ENCODE measurements at places on chromosomes 16 and 17.

GRCh38 chr16:56848955-56849689, 15.9 kb upstream of the SLC12A3 start:
- no peak for DNase-seq

DNA sequence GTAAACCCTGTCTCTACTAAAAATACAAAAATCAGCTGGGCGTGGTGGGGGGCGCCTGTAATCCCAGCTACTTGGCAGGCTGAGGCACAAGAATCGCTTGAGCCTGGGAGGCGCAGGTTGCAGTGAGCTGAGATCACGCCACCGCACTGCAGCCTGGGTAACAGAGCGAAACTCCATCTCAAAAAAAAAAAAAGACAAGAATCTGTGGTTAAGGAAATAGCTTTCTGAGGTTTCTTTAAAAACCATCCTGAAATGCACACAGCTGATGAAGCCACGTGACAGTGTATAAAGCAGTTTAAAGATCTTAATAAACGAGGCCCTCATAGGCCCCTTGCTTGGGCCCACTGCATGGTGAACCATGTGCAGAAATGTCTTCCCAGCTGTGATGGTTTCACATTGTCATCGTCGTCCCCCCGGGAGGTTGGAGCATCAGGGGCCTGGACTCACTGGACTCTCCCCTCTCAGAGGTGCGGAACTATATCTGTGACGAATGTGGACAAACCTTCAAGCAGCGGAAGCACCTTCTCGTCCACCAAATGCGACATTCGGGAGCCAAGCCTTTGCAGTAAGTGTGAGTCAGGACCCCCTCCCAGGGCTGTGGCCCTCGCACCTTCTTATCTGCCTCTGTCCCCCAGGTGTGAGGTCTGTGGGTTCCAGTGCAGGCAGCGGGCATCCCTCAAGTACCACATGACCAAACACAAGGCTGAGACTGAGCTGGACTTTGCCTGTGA, 16.2 kb downstream of the ZNF276 start:
- DNase-seq, result no peak

DNA sequence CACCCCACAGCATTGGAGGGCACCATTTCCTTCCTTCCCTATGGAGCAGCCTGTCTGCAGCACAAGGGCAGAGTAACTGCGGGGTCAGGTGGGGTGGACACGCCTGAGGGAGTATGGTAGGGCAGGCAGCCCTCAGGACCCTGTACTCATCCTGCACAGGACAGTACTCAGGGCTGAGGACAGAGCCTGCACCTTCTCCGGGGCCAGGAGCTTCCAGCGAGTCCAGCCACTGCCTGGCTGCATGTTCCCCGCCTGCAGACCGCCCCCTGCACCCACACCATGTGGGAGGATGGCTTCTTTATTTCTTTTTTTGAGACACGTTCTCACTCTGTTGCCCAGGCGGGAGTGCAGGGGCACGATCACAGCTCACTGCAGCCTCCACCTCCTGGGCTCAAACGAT, 47.6 kb upstream of the CDC42EP4 start:
- DNase-seq, result no peak

- DNase-seq, result no peak
Observed at GRCh38 chr17:44187131-44187899, 543 bp downstream of the TMUB2 start.

DNA sequence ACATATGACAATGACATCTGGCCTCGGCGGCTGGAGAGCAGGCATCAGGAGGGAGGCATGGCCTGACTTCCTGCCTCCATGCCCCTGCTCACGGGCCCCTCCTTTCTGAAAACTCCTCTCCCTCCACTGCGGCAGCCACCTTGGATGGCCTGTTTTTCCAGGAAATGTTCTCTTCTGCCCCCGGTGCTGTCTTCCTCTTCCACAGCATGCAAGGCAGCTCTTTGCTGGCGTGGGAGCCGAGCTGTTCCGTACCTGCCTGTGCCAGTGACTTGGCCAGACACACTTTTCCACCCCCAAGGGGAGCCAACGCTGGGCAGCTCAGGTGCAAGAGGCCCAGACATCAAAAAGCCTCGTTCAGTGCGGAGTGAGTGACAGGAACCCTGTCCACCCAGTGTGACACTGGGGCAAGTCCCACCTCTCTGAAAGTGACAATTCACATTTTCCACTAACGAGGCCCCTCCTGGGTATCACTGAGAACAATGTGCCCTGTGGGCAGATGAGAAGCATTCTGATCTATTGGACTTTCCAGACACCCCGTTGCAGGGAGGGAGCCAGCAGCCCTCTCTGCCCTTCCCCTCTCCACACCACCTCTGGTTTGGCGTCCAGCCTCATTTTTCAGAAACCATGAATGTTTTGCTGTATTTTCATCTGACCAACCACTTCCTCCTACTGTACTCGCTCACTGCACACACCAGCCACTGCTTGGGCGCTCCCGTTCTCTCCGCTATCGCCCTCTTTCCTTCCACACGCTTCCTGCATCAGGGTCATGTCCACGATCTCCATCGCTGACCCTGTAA, 31.2 kb downstream of the NSMCE1 start:
- no peak for DNase-seq
